ENCODE measurements at places on chromosomes 16 and 17. TPM values are rescaled to one million over a fixed set of nuclear protein-coding genes. Genes with fewer than 3 reads are reported as not detected.

CDRT15 gene
- total RNA-seq: not detected

PMFBP1 gene
- total RNA-seq: 0.39 TPM

SOCS1 gene
- 161 TPM for total RNA-seq

TEKT1 gene
- total RNA-seq: not detected

FBXO39 gene
- total RNA-seq: 0.29 TPM

METRNL gene
- 31.1 TPM for total RNA-seq

KRTAP2-3 gene
- not detected for total RNA-seq

LGALS9B gene
- total RNA-seq: not detected

TMIGD1 gene
- not detected for total RNA-seq

HOXB13 gene
- total RNA-seq: not detected

CCL7 gene
- total RNA-seq: not detected

DCTN5 gene
- 102 TPM for total RNA-seq

LDHD gene
- total RNA-seq: 0.26 TPM

CCL4 gene
- 1,230 TPM for total RNA-seq

TMEM88 gene
- 7.4 TPM for total RNA-seq

DNA sequence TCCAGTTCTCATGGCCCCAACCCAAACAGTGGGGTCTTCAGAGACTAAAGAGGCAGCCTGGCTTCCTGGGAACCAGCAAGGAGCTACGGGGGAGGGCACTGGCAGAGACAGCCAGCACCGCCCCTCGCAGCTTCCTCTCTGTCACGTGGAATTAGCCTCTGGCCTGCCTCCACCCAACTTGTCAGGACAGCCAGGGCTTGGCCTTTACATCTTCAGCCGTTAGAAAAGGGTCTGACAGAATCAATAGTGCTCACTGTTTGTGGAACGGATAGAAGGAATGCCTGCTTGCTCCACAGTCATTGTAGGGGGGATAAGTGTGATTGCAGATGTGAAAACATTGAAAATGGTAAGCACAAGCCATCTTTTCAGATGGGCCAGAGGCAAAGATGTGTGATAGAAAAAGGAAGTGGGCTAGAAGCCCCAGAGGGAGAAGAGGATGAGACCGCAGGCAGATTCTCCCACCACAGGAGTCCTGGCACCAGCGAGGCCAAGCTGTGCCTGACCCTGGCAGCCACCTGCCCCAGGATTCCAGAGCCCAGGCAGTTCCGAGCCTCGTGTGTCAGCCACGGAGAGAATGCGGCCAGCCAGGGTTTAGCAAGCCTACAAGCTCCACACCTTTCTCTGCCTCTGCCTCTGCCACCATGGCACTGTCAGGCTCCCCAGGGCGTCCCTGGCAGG, 18.6 kb downstream of the GRIN2C start:
- DNase-seq: no peak

GRCh38 chr16:57741660-57742191, 6.2 kb downstream of the KATNB1 start:
- DNase-seq: no peak

GRCh38 chr17:16122697-16123434, 92.5 kb downstream of the NCOR1 start:
- DNase-seq: no peak

DNA sequence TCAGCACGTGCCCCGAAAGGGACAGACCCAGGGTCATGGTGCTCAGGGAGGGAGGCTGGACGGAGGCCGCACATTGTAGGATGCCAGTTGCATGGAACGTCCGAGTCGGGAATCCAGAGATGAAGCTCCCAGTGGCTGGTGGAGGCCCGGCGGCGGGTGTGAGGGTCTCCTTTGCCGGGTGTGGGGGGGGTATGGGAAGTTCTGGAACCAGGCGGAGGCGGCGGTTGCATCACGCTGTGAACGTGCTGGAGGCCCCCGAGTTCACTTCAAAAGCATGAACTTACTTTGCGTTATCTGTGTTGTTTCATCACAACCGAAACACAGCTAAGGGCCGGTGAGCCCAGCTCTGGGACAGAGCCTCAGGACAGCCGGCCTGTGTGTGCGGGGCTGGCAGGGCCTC, 73.4 kb upstream of the GNG13 start:
- DNase-seq: no peak

DNA sequence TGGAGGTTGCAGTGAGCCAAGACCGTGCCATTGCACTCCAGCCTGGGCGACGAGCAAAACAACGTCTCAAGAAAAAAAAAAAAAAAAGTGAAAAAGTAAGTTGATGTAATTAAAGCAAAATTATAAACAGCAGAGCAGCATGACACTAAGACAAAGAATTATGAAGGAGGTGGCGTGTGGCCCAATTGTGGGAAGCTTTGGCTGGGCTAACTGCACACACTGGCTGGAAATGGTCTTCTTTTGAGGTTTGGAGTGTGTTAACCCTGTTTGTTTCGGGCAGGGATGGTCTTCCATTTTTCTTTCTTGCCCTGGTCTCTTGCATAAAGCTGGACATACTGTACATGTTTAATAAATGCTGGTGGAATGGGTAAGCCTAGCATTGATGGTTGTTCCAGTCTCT, 54.8 kb downstream of the RAP1GAP2 start:
- no peak for DNase-seq

- no peak for DNase-seq
Measured at GRCh38 chr17:3866276-3866675, 20.2 kb upstream of the NCBP3 start.

GRCh38 chr17:537133-537532, 177.5 kb downstream of the VPS53 start:
- DNase-seq: no peak

DNA sequence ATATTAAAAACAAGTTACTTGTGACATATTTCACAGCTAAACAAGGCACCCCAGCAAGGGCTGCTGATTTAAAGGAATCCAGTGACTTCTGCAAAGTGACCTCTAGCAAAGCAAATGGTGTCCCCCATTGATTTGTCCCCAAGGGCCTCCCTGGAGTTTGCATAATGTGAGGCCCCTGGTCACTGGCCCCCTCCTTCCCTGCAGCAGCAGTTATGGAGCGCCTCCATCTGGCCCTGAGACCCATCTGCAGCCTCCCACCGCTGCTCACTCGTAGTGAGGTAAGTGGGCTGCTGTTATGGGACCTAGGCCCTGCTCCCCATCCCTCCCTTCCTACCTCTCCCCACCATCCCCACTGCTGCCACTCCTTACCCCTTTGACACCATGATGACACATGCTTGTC, 19.6 kb upstream of the EEF2K start:
- no peak for DNase-seq

- peak; percentile 86 for DNase-seq
Measured at GRCh38 chr17:36534840-36535668, at the start of the genes MYO19 and PIGW. Gene MYO19 (minus strand): TSS chr17:36534868. CDS start chr17:36532538, 2,330 bp downstream. Gene PIGW (plus strand): TSS chr17:36534987. CDS start chr17:36537102, 2,115 bp downstream.

- no peak for DNase-seq
Measured at GRCh38 chr16:73872856-73873255, 423.8 kb upstream of the PSMD7 start.

- no peak for DNase-seq
Measured at GRCh38 chr16:86508947-86509758, 1.2 kb upstream of the FOXF1 start.

DNA sequence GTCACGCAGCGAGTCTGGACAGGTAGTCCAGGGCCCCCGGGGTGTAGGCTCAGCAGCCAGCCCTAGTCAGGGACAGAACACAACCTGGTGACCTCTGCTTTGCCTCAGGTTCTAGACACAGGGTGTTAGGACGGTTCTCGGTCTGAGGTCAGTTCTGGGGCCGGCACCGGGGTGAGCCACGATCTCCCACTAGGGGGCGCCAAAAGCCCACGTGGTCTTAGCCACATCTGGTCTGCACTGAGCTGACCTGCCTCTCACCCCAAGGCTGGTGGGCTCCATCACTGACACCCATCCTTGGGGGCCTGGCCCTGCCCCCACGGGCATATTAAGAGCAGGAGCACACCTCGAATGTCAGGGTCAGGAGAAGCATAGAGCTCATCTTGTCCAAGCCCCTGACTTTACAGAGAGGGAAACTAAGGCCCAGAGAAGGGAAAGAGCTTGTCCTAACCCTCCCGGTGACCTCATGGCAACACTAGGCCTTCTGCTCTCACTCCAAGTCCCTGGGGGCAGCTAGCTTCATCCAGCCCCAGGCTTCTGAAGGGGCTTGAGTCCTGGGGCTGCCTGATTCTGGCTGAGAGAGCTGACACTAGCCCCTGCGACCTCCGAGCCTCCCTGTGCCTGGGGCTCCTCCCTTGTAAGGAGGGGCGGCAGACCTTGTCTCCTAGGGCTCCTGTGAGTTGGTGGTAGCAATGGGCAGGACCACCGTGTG, 9.0 kb downstream of the SLC5A10 start:
- peak; percentile 68 for DNase-seq

DNA sequence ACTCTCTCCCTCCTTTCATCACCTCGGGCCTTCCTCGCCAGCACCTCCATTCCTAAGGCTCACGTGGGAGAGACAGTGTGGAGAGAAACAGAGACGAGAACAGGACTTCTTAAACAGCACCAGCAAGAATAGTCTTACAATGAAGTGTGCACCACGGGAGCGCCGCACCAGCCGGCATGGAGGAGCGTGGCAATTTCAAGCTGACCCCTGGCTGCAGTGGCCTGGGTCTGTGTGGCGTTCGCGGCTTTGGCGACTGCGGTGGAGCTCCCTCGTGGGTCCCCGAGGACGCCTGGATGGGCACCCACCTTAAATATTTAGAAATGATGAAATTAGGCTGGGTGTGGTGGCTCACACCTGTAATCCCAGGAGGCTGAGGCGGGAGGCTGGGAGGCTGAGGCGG, 20.5 kb upstream of the MED9 start:
- no peak for DNase-seq

DNA sequence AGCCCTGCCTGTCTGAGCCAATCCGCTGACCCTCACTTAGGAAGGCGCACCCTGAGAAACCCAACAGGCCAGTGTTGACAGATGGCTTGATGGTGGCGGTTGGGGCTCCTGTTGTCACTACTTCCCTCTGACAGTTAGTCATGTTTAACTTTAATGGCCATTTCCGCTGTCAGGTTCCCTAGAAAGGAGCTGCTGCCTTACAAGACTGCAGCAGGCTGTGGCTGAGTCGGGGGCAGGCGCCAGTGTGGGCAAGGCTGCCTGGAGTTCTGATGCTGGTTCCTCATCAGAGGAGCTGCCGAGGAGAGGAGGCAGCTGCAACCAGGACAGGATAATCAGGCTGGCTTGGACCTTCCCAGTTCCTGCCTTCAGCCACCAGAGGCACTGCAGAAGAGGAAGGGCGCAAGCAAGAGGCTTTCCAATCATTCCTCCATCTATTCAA, 223.2 kb upstream of the DYNLRB2 start:
- DNase-seq: no peak

DNA sequence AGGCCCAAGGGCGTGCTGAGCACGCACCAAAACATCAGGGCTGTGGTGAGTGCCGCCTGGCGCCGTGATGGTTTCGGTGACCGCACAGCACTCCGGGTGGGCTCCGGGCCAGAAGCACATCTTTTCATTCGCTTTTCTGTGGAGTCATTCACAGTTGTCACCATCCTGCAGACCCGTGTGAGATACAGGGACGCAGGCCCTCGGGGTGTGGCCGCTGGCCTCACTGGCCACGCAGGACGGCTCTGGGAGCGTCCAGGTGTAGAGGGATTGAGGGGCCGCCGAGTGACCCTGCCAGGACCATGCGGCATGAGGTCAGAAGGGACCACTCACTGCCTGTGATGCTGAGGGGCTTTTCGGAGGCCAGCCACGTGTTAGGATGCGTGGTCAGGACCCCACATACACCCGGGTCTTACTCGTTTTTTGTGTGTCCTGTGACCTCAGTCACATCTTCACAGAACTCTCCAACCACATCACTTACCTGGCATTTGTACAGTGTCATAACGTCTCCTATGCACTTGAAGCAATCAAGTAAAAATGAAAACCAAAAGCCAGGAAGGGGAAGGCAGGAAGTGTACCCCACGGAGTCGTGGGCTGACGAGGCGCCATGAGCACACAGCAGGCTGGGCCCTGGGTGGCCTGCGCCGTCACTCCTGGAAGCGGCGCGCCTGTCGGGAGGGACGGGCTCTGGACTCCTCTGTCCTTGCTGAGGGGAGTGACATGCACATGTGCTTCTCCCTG, 7.8 kb downstream of the ACSF3 start:
- no peak for DNase-seq

GRCh38 chr17:79829457-79829856, 9.8 kb downstream of the CBX4 start:
- DNase-seq: no peak

GRCh38 chr17:1611715-1612114, 16.9 kb downstream of the SLC43A2 start:
- no peak for DNase-seq

GRCh38 chr16:23207485-23207884, 24.9 kb downstream of the SCNN1G start:
- DNase-seq: no peak

DNA sequence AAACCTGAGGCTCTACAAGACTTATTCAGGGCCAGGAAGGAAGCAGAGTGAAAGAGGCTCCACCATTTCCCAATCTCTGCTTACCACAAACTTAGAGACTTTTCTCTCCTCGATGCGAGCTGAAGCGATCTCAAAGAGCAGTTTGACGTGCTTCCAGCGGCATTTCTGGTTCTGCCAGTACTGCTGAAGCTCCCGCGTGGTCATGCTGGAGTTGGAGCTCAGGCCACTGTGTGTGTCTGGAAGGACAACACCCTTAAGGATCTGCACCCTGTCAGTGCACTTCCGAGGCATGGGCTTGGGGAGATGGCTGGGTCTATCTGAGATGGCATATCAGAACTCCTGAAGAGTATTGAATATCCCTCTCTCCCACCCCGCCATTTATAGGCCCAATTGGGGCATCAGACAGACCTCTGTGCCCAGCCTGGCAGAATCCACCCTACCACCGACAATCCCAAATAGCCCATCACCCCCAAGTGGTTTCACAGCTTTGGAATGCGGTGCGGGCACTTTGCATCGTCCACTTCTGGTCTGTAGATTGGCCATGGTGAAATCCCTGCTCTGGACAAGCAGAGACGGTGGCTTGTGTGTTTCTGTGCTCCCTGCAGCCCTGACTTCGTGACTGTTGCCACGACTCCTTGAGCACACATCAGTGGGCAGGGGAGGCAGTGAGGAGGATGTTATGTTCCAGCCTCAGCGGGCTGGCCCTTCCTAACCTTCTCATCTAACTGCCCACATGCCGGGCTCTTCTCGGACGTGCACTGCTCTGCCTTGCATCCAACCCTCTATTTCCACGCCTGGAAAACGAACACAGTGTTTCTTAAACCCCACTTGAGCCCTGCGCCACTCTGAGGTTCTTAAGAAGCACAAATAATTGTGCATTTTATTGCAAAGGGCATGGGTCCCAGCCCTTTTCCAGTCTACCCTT, 5.2 kb downstream of the SNX20 start:
- DNase-seq: no peak

- no peak for DNase-seq
Measured at GRCh38 chr17:64063088-64063487, 42.7 kb upstream of the ICAM2 start.

DNA sequence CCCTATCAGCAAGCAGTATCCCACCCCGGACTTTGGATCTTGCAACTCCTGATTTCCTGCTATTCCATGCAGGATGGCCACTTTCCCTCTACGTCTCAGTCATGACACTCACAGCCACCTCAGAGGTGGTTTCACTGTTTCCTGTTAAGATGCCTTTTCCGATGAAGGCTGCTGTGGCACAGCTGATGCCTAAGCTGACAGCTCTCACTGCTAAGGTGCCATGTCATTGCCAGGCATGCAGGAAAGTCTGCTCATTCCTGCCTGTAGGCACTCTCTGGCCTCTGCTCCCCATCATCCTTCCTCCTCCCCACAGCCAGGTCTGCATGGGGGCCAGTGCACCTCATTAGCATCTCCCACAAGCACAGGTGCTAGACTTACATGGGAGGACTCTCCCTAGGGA, 173.0 kb downstream of the CBLN1 start:
- DNase-seq: no peak

GRCh38 chr16:4376126-4376892, 4.7 kb downstream of the VASN start:
- no peak for DNase-seq

GRCh38 chr16:51306116-51306515, 155.0 kb upstream of the SALL1 start:
- DNase-seq: no peak
